ENCODE measurements at places on chromosomes 4 and X.

GRCh38 chrX:10526451-10526850 lies 93.9 kb downstream of the MID1 start:
- no peak overlapping the region for H3K4me3 ChIP-seq
- no peak overlapping the region for H3K27ac ChIP-seq
- no peaks in the 10 kb centered on the region for H3K36me3 ChIP-seq
- H3K4me1 ChIP-seq: no peaks in the 10 kb centered on the region
- DNase-seq: no peak

DNA sequence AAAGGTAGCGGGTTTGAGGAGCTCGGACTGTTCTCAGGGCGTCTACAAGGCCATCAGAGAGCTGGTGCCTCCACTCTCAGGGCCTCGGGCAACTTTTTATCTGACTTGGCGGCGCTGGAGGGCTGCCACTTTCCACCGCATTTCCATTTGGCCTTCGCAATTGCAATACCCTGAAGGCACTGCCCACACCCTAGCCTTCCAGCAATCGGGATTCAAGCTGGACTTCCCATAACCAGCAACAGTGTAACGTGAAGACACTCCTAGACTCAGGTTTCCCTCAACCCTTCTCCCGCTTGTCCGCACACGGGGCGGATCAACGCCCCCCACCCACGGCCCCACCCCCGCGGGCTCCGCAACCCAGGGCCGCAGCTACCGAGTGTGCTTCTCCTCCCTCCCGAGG lies 50.2 kb upstream of the BCOR start:
- no peak for DNase-seq
- H3K4me3 ChIP-seq: no peak overlapping the region
- H3K4me1 ChIP-seq: no peaks in the 10 kb centered on the region
- no peak overlapping the region for H3K27ac ChIP-seq
- peaks cover 5% of the 10 kb centered on the region for H3K36me3 ChIP-seq

DNA sequence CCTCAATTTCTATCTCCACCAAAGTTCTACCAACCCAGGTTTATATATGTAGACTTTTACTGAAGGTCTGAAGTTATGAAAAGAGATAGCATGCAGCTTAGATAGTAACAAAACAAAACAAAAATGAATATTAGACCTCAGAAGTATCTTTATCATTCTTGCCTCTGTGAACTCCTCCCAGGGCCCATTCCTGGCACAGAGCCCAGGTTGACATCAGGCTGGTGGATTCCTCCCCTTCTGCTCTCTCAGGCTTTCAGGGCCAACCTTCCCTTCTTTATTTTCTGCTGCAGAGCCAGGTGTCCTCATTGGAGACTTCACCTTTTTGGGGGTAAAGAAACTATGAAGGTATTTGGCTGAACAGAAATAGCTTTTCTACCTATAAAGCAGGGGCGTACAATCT lies 112.8 kb upstream of the PITX2 start:
- DNase-seq: no peak
- no peaks in the 10 kb centered on the region for H3K4me1 ChIP-seq
- H3K27ac ChIP-seq: no peak overlapping the region

DNA sequence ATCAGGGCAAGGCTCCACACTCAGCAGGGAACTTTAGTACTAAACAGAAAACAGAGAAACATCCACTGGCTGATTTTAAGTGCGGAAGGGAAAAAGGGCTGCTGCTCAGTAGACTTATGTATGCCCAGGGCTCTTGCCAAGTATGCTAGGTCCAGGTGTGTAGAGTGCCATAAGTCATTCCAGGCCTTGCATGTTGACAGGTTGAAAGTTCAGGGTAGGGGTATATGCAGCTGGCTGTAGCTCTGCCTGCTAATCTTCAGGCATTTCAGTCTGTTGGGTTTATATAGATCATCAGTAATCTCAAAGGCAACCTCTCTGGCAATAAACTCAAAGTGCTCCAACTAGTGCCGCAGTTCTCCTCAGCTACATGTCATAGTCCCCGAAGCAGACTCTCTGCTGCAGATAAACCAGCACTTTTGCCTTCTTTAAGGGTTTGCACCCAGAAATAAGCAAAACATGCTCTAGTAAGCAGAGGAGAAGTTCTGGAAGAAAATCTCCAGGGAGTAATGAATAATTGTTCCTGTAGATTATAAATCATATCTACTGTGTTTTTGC lies 134.9 kb upstream of the GRIA3 start:
- no peak overlapping the region for H3K27ac ChIP-seq
- no peak overlapping the region for H3K4me3 ChIP-seq
- H3K27me3 ChIP-seq: no peaks in the 10 kb centered on the region
- H3K4me1 ChIP-seq: no peaks in the 10 kb centered on the region
- no peak for DNase-seq

GRCh38 chr4:61693520-61693919 lies 493.4 kb downstream of the ADGRL3 start:
- H3K4me3 ChIP-seq: no peak overlapping the region
- H3K27ac ChIP-seq: no peak overlapping the region
- H3K27me3 ChIP-seq: no peaks in the 10 kb centered on the region
- H3K4me1 ChIP-seq: no peaks in the 10 kb centered on the region

- no peaks in the 10 kb centered on the region for H3K4me1 ChIP-seq
- H3K36me3 ChIP-seq: no peaks in the 10 kb centered on the region
- no peaks in the 10 kb centered on the region for H3K27me3 ChIP-seq
- DNase-seq: no peak
- no peak overlapping the region for H3K27ac ChIP-seq
- no peak overlapping the region for H3K4me3 ChIP-seq
Observed at GRCh38 chrX:125532411-125533089, 212.9 kb downstream of the TEX13C start.

- H3K27me3 ChIP-seq: no peaks in the 10 kb centered on the region
- H3K4me3 ChIP-seq: no peak overlapping the region
- no peak for DNase-seq
- H3K36me3 ChIP-seq: peaks cover 3% of the 10 kb centered on the region
Observed at GRCh38 chrX:101360390-101360789, 11.8 kb upstream of the TIMM8A start.

- DNase-seq: no peak
- H3K27me3 ChIP-seq: no peaks in the 10 kb centered on the region
- peaks cover 23% of the 10 kb centered on the region for H3K4me1 ChIP-seq
- H3K4me3 ChIP-seq: no peak overlapping the region
- peaks cover 6% of the 10 kb centered on the region for H3K36me3 ChIP-seq
- no peak overlapping the region for H3K27ac ChIP-seq
Observed at GRCh38 chr4:184313702-184314659, 96.3 kb upstream of the ENPP6 start.

- H3K27me3 ChIP-seq: peaks cover 60% of the 10 kb centered on the region
- H3K4me1 ChIP-seq: no peaks in the 10 kb centered on the region
- no peak overlapping the region for H3K27ac ChIP-seq
- no peak for DNase-seq
Observed at GRCh38 chr4:1413204-1413663, 7.0 kb upstream of the NKX1-1 start.

DNA sequence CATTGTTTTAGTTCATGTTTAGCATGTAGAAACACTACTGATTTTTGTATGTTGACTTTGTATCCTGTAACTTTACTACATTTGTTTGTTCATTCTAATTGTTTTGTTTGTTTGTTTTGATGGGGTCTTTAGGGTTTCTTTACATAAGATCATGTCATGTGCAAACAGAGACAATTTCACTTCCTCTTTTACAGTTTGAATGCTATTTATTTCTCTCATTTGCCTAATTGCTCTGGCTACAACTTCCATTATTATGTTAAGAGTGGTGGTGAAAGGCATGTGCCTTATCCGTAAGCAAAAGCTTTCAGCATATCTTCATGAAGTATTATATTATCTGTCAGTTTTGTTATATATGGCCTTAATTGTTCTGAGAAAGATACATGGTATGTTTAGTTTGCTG lies 571.1 kb downstream of the PCDH7 start:
- no peak overlapping the region for H3K4me3 ChIP-seq
- no peaks in the 10 kb centered on the region for H3K4me1 ChIP-seq
- DNase-seq: no peak
- no peaks in the 10 kb centered on the region for H3K27me3 ChIP-seq
- H3K27ac ChIP-seq: no peak overlapping the region
- H3K36me3 ChIP-seq: no peaks in the 10 kb centered on the region

DNA sequence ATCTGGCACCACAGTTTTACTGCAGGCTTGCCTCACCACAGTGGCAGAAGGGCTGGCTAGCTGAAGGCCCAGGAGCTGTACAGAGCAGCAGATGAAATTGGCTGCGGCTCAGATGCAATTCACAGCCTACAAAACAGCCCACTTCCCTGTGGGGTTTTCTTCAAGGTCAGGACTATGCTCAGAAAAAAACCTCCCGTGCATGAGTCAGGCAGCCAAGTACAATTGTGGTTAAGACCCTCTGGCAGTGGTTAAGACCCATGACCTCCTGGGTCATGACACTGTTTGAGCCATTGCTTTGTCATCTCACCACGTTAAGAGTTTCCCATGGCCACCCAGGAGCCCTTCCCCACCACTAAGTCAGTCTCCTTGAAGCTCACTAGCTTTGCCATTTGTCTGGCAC lies 276.3 kb downstream of the HNRNPD start:
- H3K4me3 ChIP-seq: no peak overlapping the region
- H3K4me1 ChIP-seq: no peaks in the 10 kb centered on the region
- no peak for DNase-seq
- no peak overlapping the region for H3K27ac ChIP-seq
- peaks cover 28% of the 10 kb centered on the region for H3K27me3 ChIP-seq
- H3K36me3 ChIP-seq: no peaks in the 10 kb centered on the region

- DNase-seq: no peak
- H3K4me3 ChIP-seq: no peak overlapping the region
- H3K27ac ChIP-seq: no peak overlapping the region
Observed at GRCh38 chr4:93670434-93670833, 158.1 kb upstream of the ATOH1 start.

DNA sequence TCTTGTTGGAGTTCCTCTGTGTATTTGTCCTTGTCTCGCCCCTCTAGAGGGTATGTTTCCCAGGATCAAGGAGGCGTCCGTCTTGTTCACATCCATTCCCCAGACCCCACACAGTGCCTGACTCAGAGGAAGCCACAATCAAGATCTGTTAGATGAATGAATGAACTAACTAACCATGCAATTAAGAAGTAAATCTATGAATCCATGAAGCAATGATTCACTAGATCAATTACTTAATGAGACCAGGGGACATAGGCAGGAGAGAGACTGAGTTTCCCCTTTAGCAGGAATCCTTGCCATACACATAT lies 11.9 kb downstream of the BLOC1S4 start:
- DNase-seq: no peak
- no peak overlapping the region for H3K4me3 ChIP-seq
- no peaks in the 10 kb centered on the region for H3K4me1 ChIP-seq
- peak overlapping the region; percentile 58 for H3K27ac ChIP-seq
- H3K36me3 ChIP-seq: peaks cover 2% of the 10 kb centered on the region
- H3K27me3 ChIP-seq: no peaks in the 10 kb centered on the region

DNA sequence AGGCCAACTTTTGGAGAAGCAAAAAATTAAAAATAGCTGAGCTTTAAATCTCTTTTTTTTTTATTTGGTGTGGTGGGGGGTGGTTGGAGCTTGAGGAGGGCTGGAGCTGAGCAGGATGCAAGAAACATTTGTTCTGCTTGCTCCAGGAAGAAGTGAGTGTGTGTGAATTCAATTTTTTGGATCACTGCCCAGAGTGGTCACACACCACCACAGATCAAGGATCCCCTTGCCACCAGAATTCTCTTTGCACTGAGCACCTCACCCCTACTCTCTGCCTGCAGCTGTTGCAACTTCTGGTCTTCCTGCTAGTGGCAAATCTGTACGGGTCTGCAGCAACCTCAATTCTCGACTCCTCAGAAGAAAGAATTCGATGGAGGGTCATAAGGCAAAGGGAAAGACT lies 19.9 kb upstream of the PLP1 start:
- H3K27me3 ChIP-seq: peaks cover 1% of the 10 kb centered on the region
- no peaks in the 10 kb centered on the region for H3K4me1 ChIP-seq
- no peaks in the 10 kb centered on the region for H3K36me3 ChIP-seq
- no peak overlapping the region for H3K4me3 ChIP-seq

GRCh38 chrX:23773601-23774175 lies 9.3 kb upstream of the SAT1 start:
- H3K27me3 ChIP-seq: no peaks in the 10 kb centered on the region
- no peaks in the 10 kb centered on the region for H3K4me1 ChIP-seq
- H3K4me3 ChIP-seq: peak overlapping the region; percentile 70
- H3K36me3 ChIP-seq: no peaks in the 10 kb centered on the region
- H3K27ac ChIP-seq: peak overlapping the region; percentile 93
- peak; percentile 31 for DNase-seq

GRCh38 chr4:159252491-159252890 lies 149.6 kb downstream of the RAPGEF2 start:
- H3K4me3 ChIP-seq: no peak overlapping the region
- H3K27me3 ChIP-seq: no peaks in the 10 kb centered on the region
- no peak overlapping the region for H3K27ac ChIP-seq
- no peaks in the 10 kb centered on the region for H3K36me3 ChIP-seq

- peaks cover 4% of the 10 kb centered on the region for H3K4me1 ChIP-seq
- H3K4me3 ChIP-seq: no peak overlapping the region
- no peaks in the 10 kb centered on the region for H3K27me3 ChIP-seq
- no peak for DNase-seq
- H3K36me3 ChIP-seq: peaks cover 8% of the 10 kb centered on the region
- H3K27ac ChIP-seq: no peak overlapping the region
Observed at GRCh38 chr4:145866991-145867390, 71.6 kb downstream of the ZNF827 start.

- no peak overlapping the region for H3K4me3 ChIP-seq
- H3K27me3 ChIP-seq: peaks cover 38% of the 10 kb centered on the region
- DNase-seq: no peak
- H3K36me3 ChIP-seq: no peaks in the 10 kb centered on the region
- H3K4me1 ChIP-seq: no peaks in the 10 kb centered on the region
- no peak overlapping the region for H3K27ac ChIP-seq
Observed at GRCh38 chr4:140056015-140056414, 98.0 kb downstream of the MAML3 start.

GRCh38 chrX:40147126-40147952 lies 49.6 kb upstream of the BCOR start:
- H3K27ac ChIP-seq: no peak overlapping the region
- no peaks in the 10 kb centered on the region for H3K27me3 ChIP-seq
- no peak for DNase-seq

DNA sequence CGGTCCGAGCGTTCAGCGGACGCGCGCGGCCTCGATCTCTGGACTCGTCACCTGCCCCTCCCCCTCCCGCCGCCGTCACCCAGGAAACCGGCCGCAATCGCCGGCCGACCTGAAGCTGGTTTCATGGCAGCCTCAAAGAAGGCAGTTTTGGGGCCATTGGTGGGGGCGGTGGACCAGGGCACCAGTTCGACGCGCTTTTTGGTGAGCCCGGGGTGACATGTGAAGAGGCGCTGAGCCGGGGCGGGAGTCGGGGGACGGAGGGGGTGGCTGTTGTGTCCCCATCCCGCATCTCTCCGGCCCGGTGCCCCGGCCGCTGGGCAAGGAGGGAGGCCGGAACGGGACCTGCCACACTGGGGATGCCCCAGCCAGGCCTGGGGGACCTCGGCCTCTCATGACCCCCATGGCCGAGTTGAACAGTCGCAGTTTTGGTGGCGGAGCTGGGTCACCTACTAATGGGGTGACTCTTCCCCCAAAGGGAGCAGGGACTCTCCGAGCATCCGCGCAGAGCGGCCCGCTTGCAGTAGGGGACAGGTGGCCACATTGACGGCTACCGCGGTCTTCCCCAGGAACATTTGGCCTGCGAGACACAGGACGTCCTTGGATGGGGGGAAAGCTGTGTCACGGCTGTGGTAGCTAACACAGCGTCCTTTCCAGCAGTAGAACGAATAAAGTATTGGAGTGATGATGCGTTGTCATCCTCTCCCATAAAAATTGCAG lies at the start of gene GK:
GK (plus strand) TSS at position 9 of the 717 bp plus-strand sequence; CDS start at position 124, 115 bp downstream.
- DNase-seq: peak; percentile 3
- H3K4me1 ChIP-seq: peaks cover 10% of the 10 kb centered on the region
- H3K27ac ChIP-seq: peak within 1 kb of the TSS; percentile 81
- H3K27me3 ChIP-seq: no peaks in the 10 kb centered on the region
- peaks cover 7% of the 10 kb centered on the region for H3K36me3 ChIP-seq

GRCh38 chrX:154799556-154800348 lies 5.5 kb downstream of the MPP1 start:
- peaks cover 6% of the 10 kb centered on the region for H3K36me3 ChIP-seq
- no peaks in the 10 kb centered on the region for H3K27me3 ChIP-seq
- DNase-seq: no peak
- H3K4me3 ChIP-seq: no peak overlapping the region
- no peak overlapping the region for H3K27ac ChIP-seq

Data from effector memory CD8-positive, alpha-beta T cell (primary cell).